ENCODE measurements at places on chromosomes 1 and 21.

GRCh38 chr1:36844917-36845316 is 189.4 kb downstream of the GRIK3 start:
- no peak for DNase-seq

GRCh38 chr1:163770265-163770664 is 448.5 kb downstream of the NUF2 start:
- DNase-seq: no peak

GRCh38 chr1:96236156-96236739 is 485.3 kb upstream of the PTBP2 start:
- no peak for DNase-seq

DNA sequence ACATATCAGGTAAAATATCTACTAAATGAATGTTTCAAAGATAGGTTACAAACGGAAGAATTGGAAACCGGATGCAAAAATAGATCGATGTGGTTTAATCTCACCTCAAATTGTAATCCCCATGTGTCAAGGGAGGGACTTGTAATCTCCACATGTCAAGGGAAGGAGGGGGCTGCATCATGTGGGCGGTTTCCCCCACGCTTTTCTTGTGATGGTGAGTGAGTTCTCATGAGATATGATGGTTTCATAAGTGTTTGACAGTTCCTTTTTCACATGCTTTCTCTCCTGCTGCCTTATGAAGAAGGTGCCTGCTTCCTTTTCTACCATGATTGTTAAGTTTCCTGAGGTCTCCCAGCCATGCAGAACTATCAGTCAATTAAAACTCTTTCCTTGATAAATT is 408.7 kb upstream of the TMPRSS15 start:
- DNase-seq: no peak

DNA sequence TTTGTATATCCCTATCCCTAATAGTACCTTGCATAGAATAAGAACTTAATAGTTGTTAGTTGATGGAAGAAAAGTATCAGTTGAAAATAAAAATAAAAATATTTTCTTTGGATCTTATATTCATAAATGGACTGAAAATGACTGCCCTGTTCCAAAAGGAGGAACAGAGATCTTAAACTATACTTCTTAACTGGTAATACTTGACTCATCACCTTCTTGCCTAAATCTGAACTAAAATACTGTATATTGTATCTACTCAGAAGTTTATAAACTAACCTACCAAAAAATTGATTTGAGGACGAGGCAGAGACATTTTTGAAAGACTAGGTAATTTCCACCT is 178.8 kb downstream of the SYT2 start:
- DNase-seq: no peak

DNA sequence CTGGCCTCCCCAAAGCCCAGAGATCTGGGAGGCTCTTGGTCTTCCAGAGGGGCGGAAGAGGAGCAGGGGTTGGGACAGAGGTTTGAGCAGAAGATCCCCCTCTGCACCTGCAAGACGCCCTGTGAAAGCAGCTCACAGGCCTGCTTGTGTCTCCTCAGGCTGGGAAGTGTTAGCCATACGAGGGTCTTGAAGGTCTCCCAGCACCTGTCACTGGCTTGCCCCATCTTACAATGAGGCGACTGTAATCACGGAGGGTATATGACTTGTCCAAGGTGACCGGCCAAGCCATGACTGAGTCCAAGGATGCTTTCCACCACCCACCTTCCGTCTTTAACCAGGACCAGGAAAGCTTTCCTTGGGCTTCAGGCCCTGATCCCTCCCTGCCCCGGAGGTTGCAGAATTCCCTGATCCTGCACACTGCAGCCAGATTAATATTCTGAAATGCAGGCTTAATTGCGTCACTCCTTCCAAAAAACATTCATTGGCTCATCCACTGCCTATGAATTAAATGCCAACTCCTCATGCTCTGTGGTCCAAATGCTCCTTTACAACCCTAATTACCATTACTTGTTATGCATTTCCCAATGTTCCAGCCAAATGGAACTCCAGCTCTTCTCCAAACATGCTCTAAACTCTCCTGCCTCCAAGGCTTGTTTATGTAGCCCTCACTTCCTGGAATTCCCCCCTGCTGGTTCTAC is 64.0 kb downstream of the DDX20 start:
- no peak for DNase-seq

DNA sequence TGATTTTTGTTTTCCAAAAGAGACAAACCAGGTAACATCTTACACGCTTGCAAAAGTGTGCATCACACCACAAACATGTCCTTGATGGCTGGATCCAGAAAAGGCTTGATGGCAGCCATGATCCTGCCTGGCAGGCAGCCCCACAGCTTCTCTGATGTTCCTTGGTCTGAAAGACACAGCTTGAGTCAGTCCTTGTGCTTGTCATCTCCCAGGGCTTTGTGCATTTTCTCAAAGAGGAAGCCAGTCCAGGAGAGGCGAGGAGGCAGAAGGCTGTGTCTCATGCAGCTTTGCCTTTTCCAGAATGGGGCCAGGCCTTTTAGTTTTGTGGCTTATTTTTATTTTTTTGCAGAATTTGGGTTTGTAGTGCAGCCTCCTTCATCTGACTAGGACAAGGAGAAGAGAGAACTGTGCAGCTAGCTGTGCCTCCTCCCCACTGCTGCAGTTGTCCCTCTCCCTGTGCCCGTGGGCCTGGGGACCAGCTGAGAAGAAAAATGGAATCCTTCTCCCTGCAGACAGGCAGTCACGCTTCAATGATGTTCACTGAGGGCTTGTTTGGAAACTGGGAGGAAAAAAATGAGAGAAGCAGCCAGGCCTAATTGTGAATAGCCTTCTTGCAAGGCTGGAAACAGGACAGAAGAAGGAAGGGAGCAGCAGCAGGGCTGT is 7.4 kb downstream of the FNDC5 start:
- no peak for DNase-seq

DNA sequence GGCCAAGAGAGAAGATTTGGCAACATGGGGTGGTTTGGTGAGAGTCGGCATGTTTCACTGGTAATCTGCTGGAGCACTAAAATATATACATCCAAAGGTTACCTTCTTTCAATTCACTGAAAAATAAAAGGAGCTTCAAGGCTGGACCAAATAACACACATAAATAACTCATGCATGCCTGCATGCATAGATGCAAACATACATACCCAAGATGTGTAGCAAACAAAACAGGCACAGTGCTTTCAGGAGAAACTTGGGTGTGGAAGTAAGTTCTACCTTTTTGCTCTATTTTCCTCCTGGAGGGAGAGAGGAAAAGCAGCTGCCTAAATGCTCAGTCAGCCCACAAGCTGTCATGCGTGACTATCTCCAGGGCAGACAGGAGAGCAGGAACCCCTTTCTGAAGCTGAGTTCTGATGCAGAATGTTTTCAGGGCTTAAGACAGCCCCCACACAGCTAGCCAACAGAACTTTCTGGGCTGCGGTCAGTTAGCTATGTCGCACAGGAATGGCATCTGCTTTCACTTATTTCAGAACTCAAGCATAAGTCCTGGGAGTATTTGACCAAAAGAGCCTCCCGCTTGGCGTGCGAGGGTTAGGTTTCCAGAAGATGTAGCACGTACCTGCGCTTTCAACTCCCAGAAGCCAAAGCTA is 166.2 kb downstream of the TOMM20 start:
- DNase-seq: peak; percentile 68

- no peak for DNase-seq
These were observed 73.3 kb upstream of the RALGPS2 start for GRCh38 chr1:178651742-178652141.

DNA sequence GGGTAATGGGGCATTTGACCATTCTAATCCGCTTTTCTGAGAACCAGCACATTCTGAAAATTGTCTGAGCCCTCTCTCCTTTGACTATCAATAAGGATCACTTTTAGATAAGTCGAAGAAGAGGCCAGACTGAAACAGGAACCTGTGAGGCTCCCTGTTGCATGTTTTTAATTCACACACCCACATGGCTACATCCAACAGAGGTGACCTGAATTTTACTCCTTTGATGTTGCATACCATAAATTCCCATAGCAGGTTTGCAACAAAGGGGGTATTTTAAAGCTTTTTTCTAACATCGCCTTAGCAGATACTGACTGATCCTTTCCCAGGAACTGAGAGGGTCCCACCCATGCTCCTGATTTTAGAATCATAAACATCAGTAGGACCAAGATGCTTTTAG is 450.8 kb downstream of the USP25 start:
- DNase-seq: no peak

DNA sequence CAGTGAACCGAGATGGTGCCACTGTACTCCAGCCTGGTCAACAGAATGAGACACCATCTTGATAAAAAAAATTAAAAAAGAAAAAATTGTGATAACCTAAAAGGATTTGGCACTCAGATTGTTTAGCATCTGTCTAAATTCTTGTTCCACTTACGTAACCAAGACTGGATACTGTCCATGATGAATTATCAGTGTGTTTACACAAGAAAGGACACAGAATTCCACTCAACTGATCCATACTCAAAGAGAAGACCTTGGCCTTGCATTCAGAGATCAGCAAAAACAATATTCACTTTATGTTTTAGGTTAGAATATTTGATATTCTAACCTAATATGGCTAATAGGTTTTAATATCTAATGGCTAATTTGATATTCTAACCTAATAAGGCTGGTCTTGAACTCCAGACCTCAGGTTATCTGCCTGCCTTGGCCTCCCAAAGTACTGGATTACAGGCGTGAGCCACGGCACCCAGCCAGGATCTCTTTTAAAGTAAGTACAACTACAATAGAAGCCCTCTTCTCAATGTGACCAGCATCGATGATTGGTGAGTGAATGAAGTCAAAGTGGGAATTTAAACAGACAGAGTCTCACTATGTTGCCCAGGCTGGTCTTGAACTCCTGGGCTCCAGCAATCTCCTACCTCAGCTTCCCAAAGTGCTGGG is 43.1 kb upstream of the COX20 start:
- no peak for DNase-seq

Measured in CD8-positive, alpha-beta T cell (primary cell).